Skeletal muscle cell (primary cell): ENCODE measurements at places on chromosomes 2 and 18.

DNA sequence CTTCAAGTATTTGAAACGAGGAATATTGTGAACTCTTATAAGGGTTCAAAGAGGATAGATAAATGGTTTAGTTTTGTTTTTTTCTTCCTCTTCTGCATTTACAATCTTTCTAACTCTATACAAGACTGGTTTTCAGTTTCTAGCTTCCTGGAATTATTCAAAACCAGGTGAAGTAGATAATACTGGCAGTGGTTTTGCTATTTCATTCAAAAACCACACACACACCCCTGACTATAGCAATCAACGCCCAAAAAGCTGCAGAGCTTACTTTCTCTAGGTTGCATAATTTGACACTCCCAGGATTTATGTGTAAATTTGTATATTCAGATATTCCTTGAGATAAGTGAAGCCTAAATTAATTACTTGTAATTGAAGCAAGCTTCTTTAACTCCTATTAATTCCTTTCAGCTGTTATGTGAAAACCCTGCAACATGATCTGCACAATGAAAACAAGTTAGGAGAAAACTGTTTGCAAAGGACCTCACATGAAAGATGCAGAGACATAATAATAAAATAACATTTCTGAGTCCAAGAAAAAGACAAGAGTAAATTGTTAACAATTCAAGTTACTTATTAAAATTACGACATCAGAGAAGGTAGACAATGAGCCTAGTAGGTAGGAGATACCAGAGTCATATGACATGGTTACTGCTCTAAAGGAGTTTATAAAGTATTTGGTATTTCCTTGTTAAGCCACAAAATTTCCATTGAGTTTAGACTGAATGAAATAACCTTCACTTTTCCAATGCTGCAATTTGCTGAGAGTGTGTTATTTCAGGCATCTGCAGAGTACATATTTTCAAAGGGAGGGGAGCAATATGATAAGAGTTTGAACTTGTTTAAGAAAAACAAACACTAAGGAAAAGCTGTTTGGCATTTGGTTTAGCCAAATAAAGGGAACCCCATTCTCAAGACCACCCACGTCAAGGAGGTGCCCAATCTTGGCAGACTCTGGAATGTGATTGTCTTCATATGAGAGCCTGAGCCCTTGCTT lies 1.6 kb upstream of the NFE2L2 start:
- DNase-seq = no peak

DNA sequence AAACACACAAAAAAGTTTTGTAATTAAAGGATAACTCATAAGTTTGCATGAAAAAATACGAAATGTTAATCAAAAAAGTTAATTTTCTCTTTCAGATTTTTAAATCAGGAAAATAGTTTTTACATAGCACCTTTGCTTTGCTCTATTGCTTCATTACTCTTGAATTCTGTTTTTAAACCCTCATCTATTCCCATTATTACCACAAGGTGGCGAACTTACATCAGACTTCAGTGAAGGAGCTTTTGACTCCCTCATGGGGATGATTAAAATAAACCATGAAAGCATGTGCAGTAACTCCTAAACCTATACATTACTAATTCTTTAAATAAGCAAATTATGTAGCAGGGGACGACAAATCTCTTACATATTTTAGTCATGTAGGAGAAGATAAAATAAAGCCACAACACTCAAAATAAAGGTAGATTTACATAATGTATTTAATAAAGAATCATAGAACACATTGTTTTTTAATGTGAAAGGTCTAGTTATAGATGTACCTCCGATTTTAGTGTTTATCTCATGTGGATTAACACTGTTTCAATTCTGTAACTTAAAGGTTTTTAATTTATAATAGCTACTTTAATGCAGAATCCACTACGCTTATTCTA lies 105.2 kb downstream of the NETO1 start:
- peak; percentile 25 for DNase-seq

DNA sequence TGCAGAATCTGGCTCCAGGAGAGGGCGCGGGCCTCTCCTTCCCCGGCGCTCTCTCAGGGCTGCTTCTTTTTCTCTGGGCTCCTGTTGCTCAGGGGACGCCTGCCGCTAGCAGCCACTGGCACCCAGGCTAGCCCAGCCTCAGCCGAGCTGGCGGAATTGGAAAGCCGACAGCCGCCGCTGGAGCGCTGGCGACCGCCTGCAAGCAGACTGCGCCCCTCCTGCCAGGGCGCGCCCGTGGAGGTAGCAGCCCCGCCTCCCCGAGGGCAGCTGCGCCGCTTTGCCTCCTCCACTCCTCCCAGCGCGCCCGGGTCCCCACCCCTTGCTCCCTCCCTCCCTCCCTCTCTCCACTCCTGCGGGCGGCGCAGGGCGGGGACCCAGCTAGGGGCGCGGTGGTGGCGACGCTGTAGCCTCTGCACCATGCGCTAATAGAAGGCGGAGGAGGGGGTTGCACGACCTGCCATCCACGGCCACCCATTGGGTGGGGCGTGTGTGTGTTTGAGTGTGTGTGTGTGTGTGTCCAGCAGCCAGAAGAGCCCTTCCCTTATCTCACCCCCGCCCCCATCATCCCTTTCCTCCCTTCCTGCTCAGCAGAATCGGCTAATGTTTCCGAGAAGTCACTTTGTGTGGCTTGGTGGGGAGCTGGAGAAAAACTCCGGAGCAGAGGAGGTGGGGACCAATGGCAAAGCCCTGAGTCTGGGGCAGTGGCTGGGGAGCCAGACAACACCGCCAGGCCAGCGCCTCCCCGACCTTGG lies at the start of gene SCN9A:
Gene SCN9A, minus strand, starts transcription at position 209 of the 752 bp plus-strand sequence. CDS start 64,188 bp downstream, outside the sequence.
- peak; percentile 59 for DNase-seq

GRCh38 chr18:69895066-69896047 lies 52.3 kb downstream of the CD226 start:
- DNase-seq = no peak

DNA sequence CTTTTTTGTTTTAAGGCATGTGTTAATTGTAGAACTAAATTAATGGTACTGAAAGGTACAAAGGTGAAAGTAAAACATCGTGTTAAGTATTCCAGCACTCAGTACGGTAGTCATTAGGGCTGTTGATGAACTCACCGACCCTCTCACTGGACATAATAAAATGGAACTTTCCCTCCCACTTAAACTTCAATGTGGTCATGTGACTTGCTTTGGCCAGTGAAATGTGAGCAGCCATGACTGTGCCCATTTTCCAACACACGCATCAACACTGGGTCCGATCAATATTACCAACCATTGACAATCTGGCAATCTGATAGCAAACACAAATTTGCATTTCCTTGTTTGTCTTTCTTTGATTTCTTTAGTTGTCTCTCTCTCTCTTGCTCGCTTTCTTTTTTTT lies 125.1 kb downstream of the SPP2 start:
- DNase-seq = no peak

- peak; percentile 34 for DNase-seq
Observed at GRCh38 chr2:134912361-134912760, 6.3 kb upstream of the CCNT2 start.

DNA sequence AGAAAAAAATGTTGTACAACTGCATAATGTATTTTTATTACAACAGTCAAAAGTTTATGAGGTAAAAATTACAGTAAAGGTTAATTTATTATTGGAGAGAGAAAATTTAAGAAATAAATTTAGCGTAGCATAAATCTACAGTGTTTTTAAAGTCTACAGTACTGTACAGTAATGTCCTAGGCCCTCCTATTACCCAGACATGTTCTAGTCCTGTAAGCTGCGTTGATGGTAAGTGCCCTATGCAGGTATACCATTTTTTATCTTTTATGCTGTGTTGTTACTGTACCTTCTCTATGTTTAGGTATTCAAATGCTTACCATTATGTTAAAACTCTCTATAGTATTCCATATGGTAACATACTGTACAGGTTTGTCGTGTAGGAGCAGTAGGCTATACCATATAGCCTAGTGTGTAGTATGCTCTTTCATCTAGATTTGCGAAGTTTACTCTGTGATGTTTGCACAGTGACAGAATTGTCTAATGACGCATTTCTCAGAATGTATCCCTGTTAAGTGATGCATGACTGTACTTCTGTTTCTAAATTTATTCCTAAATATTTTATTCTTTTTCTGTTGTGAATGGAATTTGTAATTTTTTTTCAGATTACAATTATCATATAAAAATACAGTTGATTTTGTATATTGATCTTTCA lies 24.5 kb downstream of the ABI2 start:
- DNase-seq = no peak

- DNase-seq = no peak
Observed at GRCh38 chr2:188333751-188334524, 42.3 kb downstream of the GULP1 start.

- peak; percentile 78 for DNase-seq
Observed at GRCh38 chr2:171271971-171272436, 111.3 kb upstream of the TLK1 start.

DNA sequence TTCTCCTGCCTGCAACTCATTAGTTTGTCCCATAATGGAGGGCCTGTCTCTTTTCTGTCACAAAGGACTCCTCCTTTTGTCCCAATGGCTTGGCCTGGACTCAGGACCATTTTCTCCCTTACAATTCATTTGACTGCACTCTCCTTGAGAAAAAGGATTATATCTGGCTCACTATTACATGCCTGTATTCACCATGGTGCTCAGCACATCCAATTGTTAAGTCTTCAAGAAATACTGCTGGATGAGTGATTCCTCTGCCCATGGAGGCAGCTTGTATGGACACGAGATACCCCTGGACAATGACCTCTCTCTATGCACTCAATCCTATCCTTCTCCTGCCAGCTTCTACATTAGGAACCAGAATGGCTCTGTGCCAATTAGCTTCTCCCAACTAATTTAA lies 47.0 kb downstream of the CHST9 start:
- DNase-seq = no peak

GRCh38 chr2:120470041-120470965 lies 124.4 kb downstream of the INHBB start:
- peak; percentile 91 for DNase-seq

- DNase-seq = no peak
Observed at GRCh38 chr2:104866883-104867812, 13.2 kb downstream of the POU3F3 start.

DNA sequence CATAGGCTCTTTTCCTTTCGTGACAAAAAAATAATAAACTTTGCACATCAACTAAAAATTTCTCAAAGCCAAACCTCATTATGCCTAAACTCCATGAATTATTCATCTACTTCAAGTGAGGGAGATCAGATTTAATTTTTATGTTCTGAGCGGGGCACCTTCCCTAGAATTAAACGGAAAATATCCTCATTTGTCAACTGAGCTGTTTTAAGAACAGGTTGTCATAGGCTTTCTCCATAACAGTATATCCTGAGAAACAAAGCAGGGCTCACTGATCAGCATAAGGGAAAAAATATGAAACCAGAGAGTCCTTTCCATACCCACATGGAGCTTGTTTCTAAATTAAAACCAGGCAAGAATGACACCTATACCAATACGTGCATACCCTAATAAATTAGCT lies 131.5 kb upstream of the CHAC2 start:
- DNase-seq = no peak

GRCh38 chr18:45166341-45166835 lies 448.9 kb upstream of the SLC14A2 start:
- peak; percentile 92 for DNase-seq

- no peak for DNase-seq
Observed at GRCh38 chr18:74294526-74294925, 2.8 kb upstream of the CYB5A start.

DNA sequence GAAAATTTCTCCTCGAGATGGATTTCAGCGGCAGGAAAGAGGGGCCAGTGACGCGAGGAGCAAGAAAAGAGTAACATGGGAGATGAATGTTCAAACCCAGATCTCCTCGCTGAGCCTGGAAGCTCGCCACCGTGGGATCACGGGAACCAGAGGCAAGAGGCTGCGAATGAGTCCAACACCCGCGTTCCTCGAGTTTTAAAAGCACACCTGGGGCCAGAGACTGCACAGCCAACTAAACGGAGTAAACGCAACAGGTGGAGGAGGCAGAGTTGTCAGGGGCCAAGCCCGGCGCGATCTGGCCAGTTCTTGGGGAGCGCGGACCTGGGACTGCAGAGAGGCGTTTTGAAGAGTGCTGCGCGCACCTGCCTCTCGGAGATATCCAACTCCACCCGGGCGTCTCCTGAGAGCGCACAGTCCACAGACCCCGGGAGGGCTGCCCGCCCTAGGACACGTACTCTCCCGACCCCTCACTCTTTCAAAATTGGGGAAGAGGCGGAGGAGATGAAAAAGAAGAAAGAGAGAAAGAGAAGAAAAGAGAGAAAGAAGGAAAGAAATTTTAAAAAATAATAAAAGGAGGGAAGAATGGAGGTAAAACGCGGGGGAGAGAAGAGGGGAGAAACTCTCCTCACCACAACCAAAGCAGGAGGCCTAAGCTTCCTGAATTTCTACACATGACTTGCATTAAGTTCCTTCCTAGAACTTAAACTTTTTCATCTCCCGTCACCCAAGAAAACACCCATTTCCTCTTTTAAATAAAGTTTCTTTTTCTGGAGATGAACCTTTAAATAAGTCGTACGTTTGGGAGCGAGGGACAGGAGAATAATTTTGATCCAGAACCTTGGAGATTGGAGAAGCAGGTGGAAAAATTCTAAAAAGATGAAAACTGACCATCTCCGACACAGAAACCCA lies 5.3 kb upstream of the PAX3 start:
- DNase-seq = no peak

- DNase-seq = peak; percentile 43
Observed at GRCh38 chr2:168247341-168248261, at the start of gene STK39. Gene STK39, minus strand, starts transcription at chr2:168247595. Its CDS starts 160 bp downstream, at chr2:168247435.

GRCh38 chr2:133418021-133418420 lies 150.2 kb downstream of the NCKAP5 start:
- DNase-seq = no peak

DNA sequence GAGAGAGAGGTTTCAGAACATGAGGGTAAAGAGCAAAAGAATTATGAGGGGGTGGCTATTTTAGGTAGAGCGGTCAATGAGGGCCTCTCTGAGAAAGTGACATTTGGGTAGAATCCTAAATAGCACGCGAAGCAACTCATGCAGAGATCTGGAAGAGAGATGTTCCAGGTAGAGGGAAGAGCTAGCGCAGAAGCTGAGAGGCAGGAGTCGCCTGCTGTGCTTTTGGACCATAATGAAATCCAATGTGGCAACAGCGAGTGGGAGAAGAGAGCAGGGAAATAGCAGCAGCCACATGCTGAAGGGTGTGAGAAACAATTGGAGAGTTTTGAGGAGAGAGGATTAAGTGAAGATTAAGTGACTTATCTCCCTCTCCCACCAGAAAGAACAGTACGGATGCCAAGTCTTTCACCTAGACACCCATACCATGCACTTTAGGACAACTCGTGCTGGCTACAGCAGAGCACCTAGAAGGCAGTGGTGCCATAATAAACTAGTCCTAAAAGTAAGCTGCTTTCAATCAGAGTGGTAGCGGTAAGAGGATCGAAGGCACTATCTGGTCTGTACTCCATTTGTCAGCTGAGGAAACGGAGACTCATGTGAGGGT lies 129.7 kb downstream of the LRP2 start:
- no peak for DNase-seq

- DNase-seq = no peak
Observed at GRCh38 chr2:240346753-240347372, 88.6 kb upstream of the GPC1 start.
